Sigmoid colon (tissue), 7 donors: ENCODE measurements at places on chromosomes 2 and 18. TPM values are rescaled to one million over a fixed set of nuclear protein-coding genes. Genes with fewer than 3 reads are reported as not detected.

DNA sequence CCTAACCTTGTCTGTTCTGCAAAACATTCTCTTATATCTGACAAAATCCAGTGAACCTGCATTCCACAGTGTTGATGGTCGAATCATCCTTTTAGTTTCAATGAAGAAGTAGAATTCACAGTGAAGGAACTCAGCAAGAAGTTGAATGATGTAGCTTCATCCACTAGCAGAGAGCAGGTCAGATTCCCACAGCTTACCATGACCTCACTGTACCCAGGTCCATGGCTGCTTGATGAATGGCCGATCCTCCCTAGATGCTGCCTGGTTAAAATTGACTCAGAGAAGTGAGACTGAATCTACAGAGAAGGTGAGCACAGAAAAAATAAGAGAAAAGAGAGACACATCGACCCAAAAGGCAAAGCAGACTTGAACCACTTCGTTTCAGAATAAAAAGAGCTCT lies 906.0 kb upstream of the CHAC2 start:
- no peak overlapping the region for H3K4me3 ChIP-seq
- no peak overlapping the region for H3K27ac ChIP-seq
- DNase-seq: no peak
- H3K27me3 ChIP-seq: no peaks in the 10 kb centered on the region

DNA sequence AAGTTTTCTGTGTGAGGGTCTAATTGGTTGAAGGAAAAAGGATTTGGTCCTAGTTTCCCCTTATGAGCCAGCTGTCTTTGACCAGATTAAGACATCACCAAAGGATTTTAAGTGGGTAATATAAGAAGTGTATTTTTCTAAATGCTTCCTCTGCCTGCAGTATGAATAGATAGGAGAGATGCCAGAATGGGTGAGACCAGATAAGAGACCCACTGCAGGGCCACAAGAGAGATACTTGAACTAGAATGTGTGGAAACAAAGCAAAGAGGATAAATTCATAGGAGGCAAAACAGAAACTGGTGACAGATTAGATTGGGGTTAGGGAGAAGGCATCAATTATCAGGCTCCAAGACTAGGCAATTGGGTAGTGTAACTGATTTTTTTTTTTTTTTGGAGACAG lies 1.1 kb upstream of the HDHD2 start:
- no peaks in the 10 kb centered on the region for H3K4me1 ChIP-seq
- DNase-seq: no peak
- no peak overlapping the region for H3K4me3 ChIP-seq
- no peaks in the 10 kb centered on the region for H3K36me3 ChIP-seq

DNA sequence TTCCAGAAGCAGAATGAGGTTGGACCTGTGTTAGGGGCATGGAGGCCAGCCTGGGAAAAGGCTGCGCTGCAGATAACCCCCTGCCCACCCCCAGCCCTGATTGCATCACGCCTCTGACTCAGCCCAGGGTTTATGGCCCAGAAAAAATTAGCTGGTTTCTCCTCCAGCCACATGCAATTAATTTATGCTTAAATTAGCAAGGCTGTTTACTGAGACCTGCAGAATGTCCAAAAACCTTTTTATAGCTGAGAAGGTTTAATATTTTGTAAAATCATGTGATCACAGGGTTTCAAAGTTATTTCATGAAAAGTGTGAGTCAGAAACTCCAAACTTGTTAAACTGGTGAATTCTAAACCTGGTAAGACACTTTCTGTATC lies 123.1 kb upstream of the HDAC4 start:
- no peak overlapping the region for H3K4me3 ChIP-seq
- H3K4me1 ChIP-seq: no peaks in the 10 kb centered on the region
- no peak overlapping the region for H3K27ac ChIP-seq
- no peaks in the 10 kb centered on the region for H3K36me3 ChIP-seq
- no peaks in the 10 kb centered on the region for H3K27me3 ChIP-seq

- no peak overlapping the region for H3K27ac ChIP-seq
- H3K27me3 ChIP-seq: no peaks in the 10 kb centered on the region
- no peak overlapping the region for H3K4me3 ChIP-seq
- no peak for DNase-seq
- H3K4me1 ChIP-seq: no peaks in the 10 kb centered on the region
Observed at GRCh38 chr2:12087671-12088380, 341.4 kb downstream of the LPIN1 start.

GRCh38 chr18:8049147-8049546 lies 482.0 kb downstream of the PTPRM start:
- no peak for DNase-seq
- no peaks in the 10 kb centered on the region for H3K36me3 ChIP-seq
- no peak overlapping the region for H3K4me3 ChIP-seq
- no peaks in the 10 kb centered on the region for H3K27me3 ChIP-seq
- no peaks in the 10 kb centered on the region for H3K4me1 ChIP-seq

DNA sequence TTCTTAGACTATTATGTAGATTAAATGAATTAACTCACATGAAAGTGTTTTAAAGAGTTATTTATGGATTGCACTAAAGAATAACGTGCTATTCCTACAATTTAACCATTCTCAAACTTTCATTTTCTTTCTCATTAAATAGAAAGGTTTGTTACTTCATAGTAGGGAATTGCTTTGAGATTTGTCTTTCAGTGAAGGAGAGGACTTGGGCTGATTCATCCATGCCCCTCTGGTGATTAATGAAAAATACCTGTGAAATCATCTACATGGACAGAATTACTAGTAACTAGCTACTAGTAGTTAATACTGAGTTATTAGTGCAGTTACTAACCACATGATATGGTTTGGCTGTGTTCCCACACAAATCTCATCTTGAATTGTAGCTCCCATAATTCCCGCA lies 275.8 kb upstream of the CDH20 start:
- no peaks in the 10 kb centered on the region for H3K27me3 ChIP-seq
- H3K4me3 ChIP-seq: no peak overlapping the region
- no peaks in the 10 kb centered on the region for H3K4me1 ChIP-seq
- H3K36me3 ChIP-seq: no peaks in the 10 kb centered on the region
- no peak overlapping the region for H3K27ac ChIP-seq

- H3K27me3 ChIP-seq: no peaks in the 10 kb centered on the region
- no peak for DNase-seq
- H3K27ac ChIP-seq: no peak overlapping the region
Observed at GRCh38 chr18:79714531-79715240, 35.1 kb downstream of the CTDP1 start.

DNA sequence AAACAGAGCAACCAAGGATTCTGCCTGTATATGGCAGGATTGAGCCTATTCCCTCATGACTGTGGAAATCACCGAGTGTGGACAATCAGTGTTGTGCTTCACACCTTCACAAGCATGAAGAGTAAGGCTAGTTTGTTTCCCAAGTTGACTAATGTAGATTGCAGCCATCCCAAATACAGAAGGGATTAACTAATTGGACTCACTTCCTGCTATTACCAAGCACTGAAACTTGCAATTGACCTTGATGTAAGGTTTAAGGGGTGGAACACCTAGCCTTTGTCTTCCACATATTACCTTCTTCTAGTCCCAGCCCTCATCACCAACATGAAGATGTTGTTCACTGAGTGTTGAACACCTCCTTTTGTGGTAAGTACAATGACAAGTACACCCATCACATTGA lies 120.9 kb upstream of the RND3 start:
- no peaks in the 10 kb centered on the region for H3K27me3 ChIP-seq
- no peak overlapping the region for H3K27ac ChIP-seq
- DNase-seq: no peak
- H3K4me3 ChIP-seq: no peak overlapping the region

DNA sequence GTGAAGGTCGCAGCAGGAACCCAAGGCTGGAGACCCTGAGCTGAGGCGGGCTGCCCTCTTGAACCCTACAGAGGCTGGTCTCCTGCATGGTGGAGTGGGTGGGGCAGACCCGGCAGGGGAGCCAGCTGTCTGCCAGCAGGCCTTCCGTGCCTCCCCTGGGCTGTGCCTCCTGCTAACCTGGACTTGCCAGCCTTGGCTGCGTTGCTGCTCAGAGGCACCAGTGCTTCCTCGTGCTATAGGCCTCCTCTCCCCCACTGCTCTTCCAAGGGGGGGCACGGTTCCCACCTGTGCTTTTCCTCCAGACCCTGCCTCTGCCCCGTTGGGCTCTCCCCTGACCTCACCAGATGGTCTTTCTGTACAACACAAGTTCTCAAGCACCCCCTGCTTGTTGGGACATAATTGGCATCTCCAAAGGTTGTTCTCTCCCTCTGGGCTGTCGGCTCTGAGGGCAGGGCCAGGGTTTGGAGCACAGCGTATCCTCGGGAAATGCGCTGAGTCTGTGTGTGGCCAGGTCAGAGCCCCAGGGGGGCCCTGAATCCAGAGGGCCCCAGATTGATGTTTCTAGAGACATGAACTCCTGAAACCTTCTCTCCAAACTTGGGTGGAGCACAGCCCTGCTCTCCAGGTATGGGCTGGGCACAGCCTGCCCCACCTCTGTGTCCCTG lies 6.7 kb downstream of the ARHGEF4 start:
- H3K27ac ChIP-seq: no peak overlapping the region
- H3K4me3 ChIP-seq: no peak overlapping the region
- H3K4me1 ChIP-seq: no peaks in the 10 kb centered on the region
- no peaks in the 10 kb centered on the region for H3K36me3 ChIP-seq
- no peak for DNase-seq
- H3K27me3 ChIP-seq: no peaks in the 10 kb centered on the region

DNA sequence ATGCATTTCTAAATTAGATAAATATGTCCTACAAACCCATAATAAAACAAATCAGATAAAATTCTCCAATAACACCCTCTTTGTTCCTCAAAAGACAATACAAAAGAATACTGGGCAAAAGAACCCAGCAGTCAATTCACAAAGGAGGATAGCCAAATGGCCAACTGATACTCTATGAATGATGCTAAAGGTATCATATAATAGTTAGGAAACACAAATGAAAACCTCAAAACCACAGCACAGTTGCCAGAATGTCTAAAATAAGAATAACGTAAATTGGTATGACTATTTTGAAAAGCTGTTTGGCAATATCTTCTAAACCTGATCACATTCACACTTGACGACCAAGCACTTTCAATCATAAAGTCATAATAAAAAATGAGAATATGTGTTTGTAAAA lies 315.4 kb downstream of the CDH7 start:
- no peak overlapping the region for H3K4me3 ChIP-seq
- no peaks in the 10 kb centered on the region for H3K36me3 ChIP-seq
- DNase-seq: no peak
- H3K27ac ChIP-seq: no peak overlapping the region
- no peaks in the 10 kb centered on the region for H3K27me3 ChIP-seq

The DSG2 gene
- 2.0 TPM for total RNA-seq

The TTLL4 gene
- total RNA-seq: 11.4 TPM

The GDF7 gene
- 0.49 TPM for total RNA-seq

The AMMECR1L gene
- total RNA-seq: 8.1 TPM

The ARHGEF33 gene
- total RNA-seq: 0.99 TPM

The EEF1B2 gene
- 227 TPM for total RNA-seq

The SKA1 gene
- total RNA-seq: not detected

The OXER1 gene
- total RNA-seq: 0.33 TPM

The CD207 gene
- not detected for total RNA-seq

The CLEC4F gene
- total RNA-seq: not detected

The C1QL2 gene
- total RNA-seq: not detected

The ADCY3 gene
- 27.5 TPM for total RNA-seq
